CD4-positive, alpha-beta memory T cell (primary cell): ENCODE measurements at places on chromosomes 2 and 18. TPM values are rescaled to one million over a fixed set of nuclear protein-coding genes. Genes with fewer than 3 reads are reported as not detected.

MCFD2 gene
- polyA plus RNA-seq: 29.2 TPM

RFTN2 gene
- 0.37 TPM for polyA plus RNA-seq

PKDCC gene
- 0.41 TPM for polyA plus RNA-seq

LYG2 gene
- polyA plus RNA-seq: not detected

CXCR1 gene
- not detected for polyA plus RNA-seq

ACVR1C gene
- 2.4 TPM for polyA plus RNA-seq

FAM237A gene
- not detected for polyA plus RNA-seq

OTOS gene
- polyA plus RNA-seq: not detected

AP1S3 gene
- 2.6 TPM for polyA plus RNA-seq

M1AP gene
- not detected for polyA plus RNA-seq

SNORC gene
- polyA plus RNA-seq: not detected

KCNG2 gene
- not detected for polyA plus RNA-seq

PDE1A gene
- not detected for polyA plus RNA-seq

LOXL3 gene
- polyA plus RNA-seq: not detected

UPP2 gene
- not detected for polyA plus RNA-seq

POTEJ gene
- polyA plus RNA-seq: not detected

GPAT2 gene
- polyA plus RNA-seq: 6.3 TPM

SLC25A12 gene
- polyA plus RNA-seq: 14.2 TPM

CNPPD1 gene
- polyA plus RNA-seq: 76.5 TPM

ID2 gene
- 138 TPM for polyA plus RNA-seq

DHRS9 gene
- polyA plus RNA-seq: not detected

LIMS3 gene
- 5.1 TPM for polyA plus RNA-seq

MRPS9 gene
- polyA plus RNA-seq: 31.0 TPM

ZBTB14 gene
- polyA plus RNA-seq: 16.5 TPM

FAP gene
- polyA plus RNA-seq: not detected
